Effector CD4-positive, alpha-beta T cell (primary cell): ENCODE measurements at places on chromosomes 12 and 14.

- no peak for DNase-seq
Observed at GRCh38 chr12:8493084-8493483, 20.2 kb upstream of the CLEC4D start.

DNA sequence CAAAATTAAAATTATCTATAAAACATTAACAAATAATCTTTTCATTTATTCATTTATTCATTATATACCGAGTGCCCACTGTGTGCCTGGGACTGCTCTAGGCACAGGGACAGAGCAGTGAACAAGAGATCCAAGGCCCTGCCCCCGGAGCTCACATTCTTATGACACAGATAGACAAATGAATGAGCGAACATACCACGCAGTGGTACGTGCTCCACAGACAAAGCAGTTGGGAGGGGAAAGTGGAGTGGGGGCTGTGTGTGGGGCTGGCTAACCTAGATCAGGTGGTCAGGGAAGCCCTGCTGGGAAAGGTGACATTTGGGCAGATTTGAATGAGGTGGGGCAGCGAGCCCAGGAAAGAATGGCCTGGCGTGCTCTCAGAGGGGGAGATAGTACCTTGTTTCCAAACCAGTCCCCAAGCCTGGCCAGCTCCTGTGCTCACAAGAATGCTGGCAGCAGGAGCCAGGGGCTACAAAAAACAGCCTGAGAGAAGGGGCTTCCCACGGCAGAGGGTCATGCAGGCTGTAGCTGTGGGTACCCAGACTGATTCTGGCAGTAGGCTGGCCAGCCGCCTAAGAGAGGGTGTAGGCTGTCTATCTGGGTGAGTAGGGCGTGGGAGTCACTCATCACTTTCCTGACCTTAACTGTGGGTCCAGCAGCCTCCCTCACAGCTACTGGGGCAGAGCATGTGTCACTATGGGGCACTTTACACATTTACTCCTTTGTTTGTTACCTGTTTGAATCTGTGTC, 57.8 kb upstream of the ACTN1 start:
- no peak for DNase-seq

DNA sequence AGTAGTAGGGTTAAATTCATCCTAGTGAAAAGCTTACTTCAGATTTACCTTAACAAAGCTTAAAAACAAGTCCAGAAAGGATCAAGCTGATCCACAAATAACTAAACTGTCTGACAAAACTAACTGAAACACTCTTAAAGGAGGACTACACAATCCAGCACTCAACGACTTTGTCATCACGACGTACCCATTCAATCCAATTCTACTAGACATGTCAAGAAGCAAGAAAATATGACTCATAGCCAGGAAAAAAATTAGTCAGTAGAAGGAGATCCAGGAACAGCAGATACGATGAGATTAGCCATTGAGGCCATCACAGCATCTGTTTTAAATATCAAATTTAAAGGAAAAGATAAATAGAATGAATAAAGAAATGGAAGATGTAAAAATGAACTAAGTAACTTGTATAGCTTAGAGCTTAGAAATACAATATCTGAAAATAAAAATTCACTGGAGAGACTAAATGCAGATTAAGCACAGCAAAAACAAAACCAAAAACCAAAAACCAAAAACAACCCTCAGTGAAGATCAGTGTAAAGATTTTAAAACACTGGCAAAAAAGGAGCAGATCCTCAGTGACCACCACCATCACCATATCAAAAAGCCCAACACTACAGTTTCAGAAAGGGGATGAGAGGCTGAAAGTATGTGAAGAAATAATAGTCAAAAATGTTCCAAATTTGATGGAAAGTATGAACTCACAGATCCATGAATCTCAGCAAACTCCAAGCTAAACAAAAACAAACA, 95.0 kb upstream of the CCND2 start:
- DNase-seq = no peak

DNA sequence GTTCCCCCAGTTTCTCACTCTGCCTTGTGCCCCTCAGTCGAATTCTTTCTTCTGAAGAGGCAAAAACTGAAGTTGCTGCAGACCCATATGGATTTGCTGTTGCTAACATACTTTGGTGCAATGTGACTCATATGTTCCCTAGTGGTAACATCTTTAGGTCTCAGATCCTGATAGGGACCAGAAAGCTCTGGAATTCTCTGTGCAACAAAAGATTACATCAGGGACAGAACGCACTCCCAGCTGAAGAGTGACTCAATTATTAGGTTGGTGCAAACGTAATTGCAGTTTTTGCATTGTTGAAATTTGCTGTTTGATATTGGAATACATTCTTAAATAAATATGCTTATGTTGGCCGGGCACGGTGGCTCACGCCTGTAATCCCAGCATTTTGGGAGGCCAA, 8.2 kb upstream of the DHRS2 start:
- DNase-seq = no peak
